ENCODE measurements at places on chromosomes 4 and X. TPM values are rescaled to one million over a fixed set of nuclear protein-coding genes. Genes with fewer than 3 reads are reported as not detected.
A peak's percentile ranks its signal among the peaks of the same experiment; 100 is the strongest.

DNA sequence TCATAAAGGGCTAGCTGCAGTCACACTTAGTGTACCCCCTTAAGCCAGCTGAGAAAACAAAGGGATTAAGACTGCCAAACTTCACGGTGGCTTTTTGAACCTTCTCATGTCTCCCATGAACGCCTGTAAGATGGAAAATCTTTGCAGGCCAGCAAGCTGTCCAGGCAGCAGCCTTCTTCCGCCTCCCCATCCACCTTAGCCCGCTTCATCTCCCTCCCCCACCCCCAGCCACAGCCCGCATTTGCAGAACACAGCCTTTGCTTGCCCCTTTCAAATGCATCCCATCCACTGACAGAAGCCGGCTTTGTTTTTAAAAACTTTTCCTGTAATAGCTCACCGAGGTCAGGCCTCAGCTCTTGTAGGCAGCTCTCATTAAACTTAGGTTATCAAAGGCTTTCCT, 113.8 kb upstream of the FAM9B start:
- no peak for DNase-seq

DNA sequence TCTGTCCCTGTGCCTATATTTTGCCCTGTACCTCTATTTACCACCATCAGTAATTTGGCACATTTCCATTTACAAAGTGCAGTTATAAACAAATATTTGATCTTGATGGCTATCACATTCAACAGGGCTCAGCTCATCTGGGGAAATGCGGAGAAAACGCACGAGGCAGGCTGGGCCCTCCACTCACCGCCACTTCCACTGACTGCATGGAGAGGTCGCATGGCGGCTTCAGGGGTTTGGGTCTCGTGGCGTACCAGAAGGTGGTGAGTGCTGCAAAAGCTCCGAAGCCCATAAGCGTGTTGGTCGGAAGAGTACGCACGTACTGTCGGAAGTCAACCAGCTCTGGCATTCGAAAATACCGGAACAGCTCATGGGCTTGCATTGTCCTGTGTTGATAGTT, 22.6 kb downstream of the ACSL1 start:
- no peak for DNase-seq

- peak; percentile 80 for DNase-seq
Measured at GRCh38 chr4:6200011-6200921, at the start of gene JAKMIP1. JAKMIP1 (minus strand) TSS chr4:6200549; CDS start chr4:6112850, 87,699 bp downstream.

DNA sequence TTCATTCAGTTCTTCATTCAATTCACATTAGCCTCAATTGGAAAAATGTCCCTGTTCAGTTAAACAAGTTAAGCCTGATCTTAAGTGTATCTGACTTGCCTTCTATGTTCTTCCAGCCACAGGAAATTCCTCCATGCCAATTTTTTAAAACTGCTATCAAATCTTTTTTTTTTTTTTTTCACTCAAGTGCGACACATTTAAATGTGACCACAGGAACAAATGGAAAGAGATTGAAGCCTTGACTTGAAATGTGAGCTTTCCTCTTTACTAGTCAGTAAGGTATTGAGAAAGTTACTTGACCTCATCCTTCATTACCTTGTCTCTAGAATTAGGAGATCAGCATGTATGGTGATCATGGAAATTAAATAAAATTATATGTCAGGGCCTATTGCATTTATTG, 165.1 kb downstream of the SLIT2 start:
- DNase-seq = no peak

DNA sequence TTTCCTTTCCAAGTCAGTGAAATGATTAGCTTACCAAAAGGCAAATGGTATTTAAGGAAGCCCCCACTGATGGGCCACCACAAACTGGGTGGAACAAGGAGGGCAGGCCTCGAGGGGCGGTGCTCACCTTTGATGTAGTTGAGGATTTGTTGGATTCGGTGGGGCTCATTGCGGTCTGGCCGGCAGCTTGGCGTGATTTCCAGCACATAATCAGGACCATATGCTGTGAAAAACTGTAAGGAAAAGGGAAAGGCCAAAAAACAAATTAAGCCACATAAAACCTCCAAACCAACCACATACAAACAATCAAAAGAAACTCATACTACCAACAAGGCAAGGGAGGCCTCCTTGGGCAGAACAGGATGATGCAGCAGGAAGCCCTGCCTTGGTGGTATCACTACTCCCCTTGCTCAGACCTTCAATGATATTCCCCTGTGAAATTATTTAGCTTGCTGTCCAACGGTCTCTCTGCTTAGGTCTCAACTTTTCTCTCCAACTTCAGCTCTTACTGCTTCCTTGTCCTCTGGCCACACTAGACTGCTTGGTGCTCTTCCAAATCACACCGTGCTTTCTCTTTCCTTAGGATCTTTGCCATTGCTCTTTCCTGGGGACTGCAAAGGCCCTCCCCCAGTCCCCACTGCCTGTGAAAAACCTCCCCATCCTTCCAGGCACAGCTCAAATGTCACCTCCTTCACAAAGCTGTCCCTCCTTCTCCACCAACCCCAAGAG, 46.1 kb upstream of the CITED1 start:
- no peak for DNase-seq

DNA sequence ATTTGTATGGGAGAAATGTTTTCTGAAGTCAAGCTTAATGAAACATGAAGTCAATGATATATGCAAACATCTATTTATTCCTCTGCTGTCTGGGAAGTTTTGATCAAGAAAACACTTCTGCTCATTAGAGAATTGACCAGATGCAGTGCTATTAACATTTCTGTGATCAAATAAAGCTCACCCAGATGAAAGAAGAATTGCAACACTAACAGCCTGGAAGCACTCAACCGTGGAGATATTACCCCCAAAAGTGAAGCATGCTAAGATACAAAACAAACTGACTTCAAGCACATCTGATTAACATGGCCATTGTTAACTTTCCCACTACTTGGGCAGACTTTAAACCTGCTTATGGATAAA, 73.7 kb upstream of the GUCY1A1 start:
- no peak for DNase-seq

GRCh38 chrX:148885203-148885602, 384.8 kb downstream of the AFF2 start:
- DNase-seq = no peak

DNA sequence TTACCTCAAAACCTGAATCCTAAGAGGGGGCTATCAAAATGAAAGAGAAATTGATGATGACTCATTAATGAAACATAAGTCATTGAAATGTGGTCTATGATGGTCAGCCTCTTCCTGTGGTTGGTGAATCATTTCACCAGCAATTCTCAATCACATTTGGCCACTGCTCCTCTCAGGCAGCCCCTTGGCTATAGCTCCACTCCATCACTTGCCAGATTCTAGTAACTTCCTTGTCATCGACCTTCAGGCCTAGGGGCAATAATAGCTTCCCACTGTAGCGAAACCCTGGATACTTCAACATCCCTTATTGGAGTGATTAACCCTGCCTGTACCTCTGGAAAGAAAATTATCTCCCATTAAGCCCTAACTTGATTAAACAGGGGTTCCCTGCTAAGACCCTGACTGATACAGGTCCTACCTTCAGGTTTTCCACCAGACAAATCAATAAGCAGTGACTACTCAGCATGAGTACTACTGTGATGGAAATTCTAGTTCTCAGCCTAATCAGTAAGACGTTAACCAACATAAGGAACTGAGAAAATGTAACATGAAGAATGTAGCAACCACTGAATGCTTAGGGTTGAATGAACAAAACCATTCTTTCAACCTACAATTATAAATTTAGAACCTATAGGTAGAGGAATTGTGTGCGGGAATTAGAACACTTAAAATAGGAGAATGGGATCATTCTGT, 30.4 kb downstream of the ADH7 start:
- no peak for DNase-seq

DNA sequence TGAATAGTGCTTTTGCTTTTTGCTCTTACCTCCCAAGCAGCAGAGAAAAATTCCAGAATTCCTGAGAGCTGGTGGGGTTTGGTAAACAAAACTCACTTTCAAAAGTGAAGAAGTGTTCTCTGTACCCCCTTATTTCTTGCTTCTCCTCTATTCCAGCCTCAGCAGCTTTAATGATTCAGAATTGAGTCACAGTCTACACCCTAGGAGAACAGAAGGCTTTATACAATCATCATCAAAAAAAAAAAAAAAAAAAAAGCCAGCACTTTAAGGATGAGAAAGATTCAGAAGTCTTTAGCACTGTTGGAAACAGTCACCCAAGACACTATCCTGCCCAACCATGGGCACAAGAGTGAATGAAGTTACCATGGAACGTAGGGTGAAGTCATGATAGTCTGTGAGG, 1583.1 kb upstream of the PCDH10 start:
- no peak for DNase-seq

- DNase-seq = no peak
Measured at GRCh38 chr4:40466789-40467188, 131.7 kb downstream of the CHRNA9 start.

DNA sequence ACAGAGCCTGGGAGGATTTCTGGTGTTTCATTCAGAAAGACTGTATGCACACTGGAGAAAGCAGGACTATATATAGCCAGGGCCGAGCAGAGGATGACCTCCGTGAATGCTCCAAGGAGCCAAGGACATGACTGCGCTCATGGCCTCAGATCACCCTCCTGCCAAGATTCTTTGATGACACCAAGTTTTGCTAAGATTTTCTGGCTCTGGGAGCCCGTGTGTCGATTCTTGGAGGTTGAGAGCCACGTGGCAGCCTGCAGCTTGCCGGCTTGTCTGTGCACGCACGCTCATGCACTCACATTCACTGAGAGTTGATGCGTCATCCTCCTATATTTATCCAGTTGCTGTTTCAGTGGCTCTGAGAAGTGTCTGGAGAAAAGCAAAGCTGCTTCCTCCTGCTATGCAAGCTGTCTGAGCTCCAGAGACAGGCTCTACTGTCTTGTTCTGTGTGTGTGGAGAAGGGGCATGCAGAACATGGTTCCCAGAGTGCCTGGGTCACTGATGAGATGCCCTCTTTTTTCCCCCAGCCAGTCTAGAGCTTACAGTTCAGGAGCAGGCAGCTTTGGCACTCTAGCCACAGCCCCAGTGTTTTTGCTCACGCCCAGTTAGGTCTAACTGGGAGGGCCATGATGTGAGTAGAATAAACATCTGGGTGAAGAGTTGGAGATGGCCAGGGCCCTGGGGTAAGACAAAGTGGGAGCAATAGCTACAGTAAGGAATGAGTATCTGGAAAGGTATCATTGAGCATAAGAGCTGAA, 64.9 kb upstream of the SCOC start:
- no peak for DNase-seq

- no peak for DNase-seq
Measured at GRCh38 chrX:66035667-66036066, 4.2 kb downstream of the VSIG4 start.

DNA sequence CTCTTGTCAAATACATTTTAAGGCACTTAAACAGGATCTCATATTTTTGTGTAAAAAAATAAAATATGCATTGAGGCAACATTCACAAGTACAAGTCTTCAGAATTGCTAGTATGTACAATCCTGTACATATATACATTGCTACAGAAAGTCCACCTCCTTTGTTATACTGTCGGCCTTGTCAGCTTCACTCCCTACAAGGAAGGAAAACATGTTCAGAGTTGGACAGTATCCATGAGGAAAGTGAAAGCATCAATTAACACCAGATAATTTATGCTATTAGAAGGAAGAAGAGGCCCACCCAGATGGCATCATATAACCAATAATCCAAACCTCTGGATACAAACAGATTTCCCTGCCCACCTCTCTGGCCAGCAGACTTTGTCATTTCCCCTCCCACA, 42.0 kb downstream of the REELD1 start:
- no peak for DNase-seq

Gene SEPTIN6
- 6.7 TPM for total RNA-seq

Gene PAGE2B
- not detected for total RNA-seq

Gene WDFY3
- total RNA-seq = 36.1 TPM

Gene TMSB15A
- not detected for total RNA-seq

Gene AFF2
- total RNA-seq = 0.99 TPM

All from body of pancreas (tissue), 4 donors.